HL-60 (cell line): ENCODE measurements at places on chromosomes 4 and X.
A peak's percentile ranks its signal among the peaks of the same experiment; 100 is the strongest.

DNA sequence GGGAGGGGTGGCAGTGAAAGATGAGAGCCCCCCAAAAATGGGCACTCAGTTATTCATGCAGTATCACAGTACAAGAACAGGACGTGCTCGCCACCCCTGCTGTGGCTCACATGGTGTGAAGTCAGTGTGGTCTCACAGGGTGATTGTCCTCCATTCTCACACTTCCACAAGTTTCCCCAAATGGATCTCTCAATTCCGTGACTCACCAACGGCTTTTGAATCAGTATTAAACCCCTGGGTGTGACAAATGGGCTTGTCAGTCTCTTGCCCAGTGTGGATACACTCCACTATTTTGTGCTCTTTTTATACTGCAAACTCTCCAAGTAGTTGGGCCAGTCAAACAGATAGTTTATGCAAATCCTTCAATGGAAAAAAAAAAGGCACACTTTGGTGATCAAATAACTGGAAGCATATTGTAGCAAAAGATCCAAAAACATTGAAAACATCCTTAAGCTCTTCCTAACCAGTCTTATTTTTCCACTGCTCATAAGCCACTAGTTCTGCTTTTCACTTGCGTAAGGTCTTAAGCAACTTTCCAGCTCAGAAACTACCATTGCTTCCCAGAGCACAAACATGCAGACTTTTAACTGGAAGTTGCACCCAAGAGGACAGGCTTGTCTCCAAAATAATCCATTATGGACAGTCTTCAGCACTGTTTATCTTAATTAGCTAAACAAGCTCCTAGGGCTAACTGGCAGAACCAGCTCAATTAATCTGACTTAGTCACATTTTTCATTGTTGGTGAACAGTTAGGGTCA is 365.7 kb downstream of the PPP3CA start:
- peak; percentile 85 for DNase-seq

DNA sequence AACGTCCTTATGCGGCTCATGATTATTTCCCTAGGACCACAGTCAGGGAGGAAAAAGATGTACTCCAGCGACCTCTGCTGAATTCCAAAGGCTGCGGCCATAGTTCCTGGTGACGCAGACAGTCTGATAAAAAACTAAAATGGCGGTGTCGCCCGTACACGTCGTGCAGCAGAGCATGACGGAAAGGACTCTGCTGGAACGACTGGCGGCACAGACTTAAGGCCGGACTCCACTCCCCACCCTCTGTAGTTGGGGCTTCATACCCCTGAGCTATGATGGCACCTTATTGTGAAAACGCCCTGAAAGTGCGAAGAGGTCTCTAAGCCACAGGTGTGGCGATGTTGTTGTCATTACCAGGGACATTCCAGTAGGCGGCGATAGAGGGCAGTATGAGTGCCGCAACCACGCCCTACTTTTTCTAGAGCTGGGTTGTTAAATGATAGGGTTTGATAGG is 90.0 kb upstream of the EDA2R start:
- DNase-seq = peak; percentile 60

GRCh38 chr4:123259676-123260646 is 136.6 kb upstream of the SPRY1 start:
- DNase-seq = no peak

DNA sequence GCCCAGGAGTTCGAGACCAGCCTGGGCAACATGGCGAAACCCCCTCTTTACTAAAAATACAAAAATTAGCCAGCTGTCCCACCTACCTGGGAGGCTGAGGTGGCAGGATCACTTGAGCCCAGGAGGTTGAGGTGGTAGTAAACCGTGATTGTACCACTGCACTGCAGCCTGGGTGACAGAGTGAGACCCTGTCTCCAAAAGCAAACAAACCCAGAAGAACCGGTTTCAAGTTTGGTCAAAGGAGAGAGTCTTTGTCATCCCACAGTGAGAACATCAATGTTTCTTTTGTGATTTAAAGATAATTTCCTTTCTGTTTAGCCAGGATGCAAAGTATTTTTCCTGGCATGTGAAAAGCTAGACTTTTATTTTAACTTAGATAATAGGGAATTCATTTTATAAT is 26.7 kb downstream of the PDK3 start:
- no peak for DNase-seq

GRCh38 chr4:68724426-68724825 is 54.0 kb upstream of the UGT2B15 start:
- no peak for DNase-seq

DNA sequence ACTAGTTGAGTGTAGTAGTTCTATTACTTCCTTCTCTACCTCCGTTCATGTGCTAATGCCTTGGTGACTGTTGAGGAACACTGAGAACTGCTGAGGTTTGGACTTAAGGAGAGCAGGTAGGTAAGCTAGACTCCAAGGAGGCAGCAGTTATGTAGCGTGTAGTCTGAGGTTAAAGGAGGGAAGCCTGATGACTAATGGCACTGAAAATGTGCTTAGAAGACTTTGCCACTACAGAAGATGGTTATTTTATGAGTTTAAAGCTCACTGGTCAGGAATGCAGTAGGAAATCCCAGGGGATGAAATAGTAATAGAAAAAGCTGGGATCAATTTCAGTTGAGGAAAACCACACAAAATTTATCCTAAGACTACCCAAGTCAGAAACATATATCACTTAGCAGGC is 1077.3 kb downstream of the RAPGEF2 start:
- DNase-seq = no peak

GRCh38 chrX:145532176-145532780 is 285.0 kb downstream of the SPANXN1 start:
- DNase-seq = no peak

DNA sequence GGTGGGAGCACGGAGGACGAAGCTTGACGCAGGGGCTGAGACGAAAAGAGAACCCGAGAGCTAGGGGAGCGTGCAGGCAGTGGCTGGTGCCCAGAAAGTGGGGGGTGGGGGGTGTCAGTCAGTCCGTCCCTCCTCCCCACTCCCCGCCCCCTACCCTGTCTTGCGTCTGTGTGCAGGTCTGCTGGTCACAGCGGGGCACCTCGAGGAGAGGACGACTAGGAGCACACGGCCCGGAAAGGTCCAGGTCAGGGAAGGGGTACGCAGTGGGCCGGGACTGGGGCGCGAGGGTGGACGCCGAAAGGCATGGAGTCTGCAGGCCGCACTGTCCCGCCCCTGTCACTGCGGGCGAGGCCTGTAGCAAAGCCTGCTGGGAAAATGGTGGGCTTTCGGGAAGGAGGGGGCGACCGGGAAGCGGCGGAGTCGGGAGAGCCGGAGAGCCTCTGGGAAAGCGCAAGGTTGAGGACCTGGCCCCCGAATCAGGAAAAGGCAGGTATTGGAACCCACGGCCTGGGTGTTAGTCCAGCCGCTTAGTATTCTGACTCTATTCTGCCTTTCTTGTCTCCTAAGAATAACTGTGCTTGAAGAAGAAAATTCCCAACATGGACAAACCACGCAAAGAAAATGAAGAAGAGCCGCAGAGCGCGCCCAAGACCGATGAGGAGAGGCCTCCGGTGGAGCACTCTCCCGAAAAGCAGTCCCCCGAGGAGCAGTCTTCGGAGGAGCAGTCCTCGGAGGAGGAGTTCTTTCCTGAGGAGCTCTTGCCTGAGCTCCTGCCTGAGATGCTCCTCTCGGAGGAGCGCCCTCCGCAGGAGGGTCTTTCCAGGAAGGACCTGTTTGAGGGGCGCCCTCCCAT is 769 bp downstream of the TCEAL1 start:
- DNase-seq = no peak

- DNase-seq = no peak
These were observed 66.4 kb upstream of the BANK1 start for GRCh38 chr4:101724093-101724492.

- no peak for DNase-seq
These were observed 380.4 kb downstream of the RAPGEF2 start for GRCh38 chr4:159483110-159483781.

- no peak for DNase-seq
These were observed 73.2 kb downstream of the RASL11B start for GRCh38 chr4:52935317-52935716.

GRCh38 chrX:48451708-48452107 is 18.4 kb downstream of the SLC38A5 start:
- DNase-seq = no peak

- DNase-seq = peak; percentile 23
These were observed at the start of gene PGRMC2 for GRCh38 chr4:128287141-128287870. Gene PGRMC2 (minus strand): TSS chr4:128287813. CDS start chr4:128287790, 23 bp downstream.

DNA sequence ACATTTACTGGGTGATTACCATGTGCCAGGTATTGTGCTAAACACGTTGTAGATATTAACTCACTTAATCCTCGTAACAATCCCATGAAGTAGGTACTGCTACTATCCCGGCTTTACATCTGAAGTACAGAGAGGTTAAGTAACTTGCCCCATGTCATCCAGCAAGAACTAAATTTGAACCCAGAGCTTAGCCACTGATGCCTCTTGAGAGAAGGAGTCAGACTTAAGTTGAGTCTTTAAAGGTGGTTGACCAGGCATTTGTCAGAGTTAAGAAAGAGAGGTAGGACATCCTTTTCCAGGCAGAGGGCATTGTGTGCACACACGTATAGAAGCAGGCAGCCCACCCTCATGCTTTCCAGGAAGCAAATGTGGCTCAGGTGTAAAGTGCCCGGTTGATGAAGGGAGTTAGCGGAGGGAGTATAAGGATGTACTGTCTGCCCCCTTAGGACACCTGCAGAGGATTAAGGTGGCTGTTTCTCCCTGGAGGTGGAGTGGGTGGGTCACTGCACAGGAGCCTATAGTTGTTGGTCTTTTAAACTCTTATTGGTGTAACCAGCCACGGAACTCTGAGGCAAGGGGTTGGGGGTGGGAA is 335 bp upstream of the CD38 start:
- no peak for DNase-seq

- DNase-seq = peak; percentile 76
These were observed at the start of gene DCK for GRCh38 chr4:70993181-70994068. Gene DCK (plus strand): TSS chr4:70993649. CDS start chr4:70993836, 187 bp downstream.

DNA sequence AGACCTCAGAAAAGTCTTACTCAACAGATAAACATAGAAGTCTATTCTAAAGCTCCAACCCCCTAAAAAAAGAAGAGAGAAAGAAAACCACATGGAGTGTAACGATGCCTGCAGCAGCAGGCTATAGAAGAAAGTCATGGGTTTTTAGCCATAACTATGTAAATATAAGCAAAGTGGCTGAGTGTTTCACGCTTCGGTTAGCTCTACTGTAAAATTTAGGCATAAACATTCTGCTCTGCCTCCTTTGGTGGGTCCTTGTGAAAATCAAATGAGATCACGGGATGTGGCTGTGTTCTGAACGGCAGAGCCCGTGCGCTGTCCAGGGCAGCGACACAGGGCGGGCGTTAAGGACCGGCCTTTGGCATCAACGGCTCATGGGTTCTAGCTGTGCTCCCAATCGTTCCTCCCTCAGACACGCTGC is 78.4 kb downstream of the IRF2 start:
- no peak for DNase-seq

DNA sequence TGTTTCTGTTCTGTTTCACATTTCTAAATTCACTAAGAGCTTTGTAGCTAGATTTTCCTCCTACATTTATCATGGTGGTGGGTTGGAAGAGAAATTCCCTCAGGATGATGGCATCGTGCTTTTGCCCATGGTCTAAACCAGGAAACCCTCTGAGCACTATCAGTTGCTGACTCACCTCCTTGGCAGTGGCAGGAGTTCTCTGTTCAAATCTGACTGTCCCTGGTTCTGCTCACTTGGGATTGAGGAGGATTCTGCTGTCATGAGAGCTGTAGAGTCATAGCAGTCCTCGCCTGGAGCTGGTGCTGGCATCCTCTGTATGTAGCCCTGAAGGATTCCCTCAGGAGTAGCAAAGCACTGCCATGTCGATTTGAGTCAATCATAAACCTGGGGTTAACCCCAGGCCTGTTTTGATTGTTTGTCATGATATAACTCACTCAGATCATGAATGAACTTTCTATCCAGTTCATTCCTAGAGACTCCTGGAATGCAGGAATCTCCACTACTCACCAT is 9.4 kb downstream of the TEX13A start:
- no peak for DNase-seq

DNA sequence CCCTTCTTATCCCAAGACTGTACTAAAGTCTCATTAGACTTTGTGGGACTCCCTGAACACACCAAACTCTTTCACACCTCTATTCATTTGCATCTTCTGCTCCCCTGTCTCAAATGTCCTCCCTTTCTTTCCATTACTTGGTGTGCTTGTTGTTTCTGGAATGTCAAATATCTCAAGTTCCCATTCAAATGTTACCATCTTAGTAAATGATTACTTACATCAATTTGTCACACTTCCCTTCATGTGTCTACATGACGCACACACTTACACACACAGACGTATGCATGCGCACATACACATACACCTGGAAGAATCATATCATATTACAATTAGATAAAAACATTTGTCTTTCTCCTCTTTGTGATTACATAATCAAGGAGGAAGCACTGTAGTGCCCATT is 210.8 kb upstream of the TEX13C start:
- DNase-seq = no peak

DNA sequence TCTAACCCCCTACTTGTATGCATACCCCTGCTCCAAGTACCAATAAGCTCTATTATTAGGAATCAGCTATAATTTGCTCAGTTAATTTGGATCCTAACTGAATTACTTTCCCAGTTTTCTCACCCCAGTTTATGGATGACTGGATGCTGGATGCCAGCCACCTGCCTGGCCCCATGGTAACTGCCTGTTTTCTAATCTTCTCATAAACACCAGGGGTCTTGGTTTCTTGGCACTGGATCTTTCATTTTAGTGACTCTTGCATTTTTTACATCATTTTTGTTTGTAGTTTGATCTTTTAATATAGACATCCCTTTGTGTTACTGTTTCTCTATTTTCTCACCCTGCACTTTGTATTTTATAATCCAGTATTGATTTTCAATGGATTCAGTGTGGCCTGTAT is 246.8 kb downstream of the ADGRL3 start:
- DNase-seq = no peak

DNA sequence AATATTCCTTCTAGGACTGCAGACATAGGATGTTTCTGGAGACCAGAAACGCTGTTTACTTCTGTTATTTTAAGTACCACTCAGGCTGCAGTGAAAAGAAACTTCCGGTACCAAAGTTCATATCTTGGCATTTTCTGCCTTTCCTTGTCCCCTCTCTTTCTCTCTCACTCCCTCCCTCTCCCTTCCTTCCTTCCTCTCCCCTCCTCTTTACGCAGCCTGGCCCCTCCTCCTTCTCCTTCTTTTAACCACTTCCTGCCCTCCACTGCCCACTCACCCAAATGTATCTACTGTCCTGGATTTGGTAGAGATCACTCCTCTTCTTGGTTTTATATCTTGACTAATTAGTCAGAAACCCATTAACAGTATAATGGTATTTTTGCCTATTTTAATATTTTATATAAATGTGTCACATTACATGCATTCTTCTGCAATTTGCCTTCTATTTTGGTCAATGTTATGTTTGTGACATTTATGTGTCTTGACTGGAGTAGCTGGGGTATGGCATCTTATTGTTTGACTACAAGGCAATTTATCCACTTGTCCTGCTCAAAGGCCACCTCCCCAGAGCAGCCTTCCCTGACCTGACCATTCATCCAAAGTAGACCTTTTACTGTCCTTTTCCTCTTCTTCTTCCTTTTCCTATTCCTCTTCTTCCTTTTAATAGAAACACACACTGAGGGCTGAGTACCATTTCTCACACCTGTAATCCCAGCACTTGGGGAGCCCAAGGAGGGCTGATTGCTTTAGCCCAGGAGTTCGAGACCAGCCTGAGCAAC is 56.9 kb downstream of the BCOR start:
- no peak for DNase-seq

GRCh38 chrX:73068467-73069364 is 10.6 kb downstream of the PABPC1L2A start:
- no peak for DNase-seq
